Gastrocnemius medialis (tissue), 4 donors: ENCODE measurements at places on chromosomes 3 and 15.
A peak's percentile ranks its signal among the peaks of the same experiment; 100 is the strongest.

DNA sequence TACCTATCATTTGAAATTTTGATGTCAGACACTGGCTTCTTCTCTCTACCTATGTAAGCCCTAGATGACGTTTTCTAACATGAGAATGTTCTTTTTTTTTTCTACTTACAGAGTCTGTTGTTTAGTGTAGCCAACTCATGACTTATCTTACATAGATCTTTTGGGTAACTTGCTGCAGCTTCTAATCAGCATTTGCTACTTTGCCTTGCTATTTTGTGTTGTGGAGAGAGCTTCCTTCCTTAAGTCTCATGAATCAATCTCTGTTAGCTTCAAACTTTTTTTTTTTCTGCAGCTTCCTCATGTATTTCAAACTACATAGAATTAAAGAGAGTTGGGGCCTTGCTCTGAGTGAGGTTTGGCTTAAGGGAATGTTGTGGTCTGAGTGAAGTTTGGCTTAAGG lies 568.7 kb upstream of the BCHE start:
- DNase-seq: no peak

DNA sequence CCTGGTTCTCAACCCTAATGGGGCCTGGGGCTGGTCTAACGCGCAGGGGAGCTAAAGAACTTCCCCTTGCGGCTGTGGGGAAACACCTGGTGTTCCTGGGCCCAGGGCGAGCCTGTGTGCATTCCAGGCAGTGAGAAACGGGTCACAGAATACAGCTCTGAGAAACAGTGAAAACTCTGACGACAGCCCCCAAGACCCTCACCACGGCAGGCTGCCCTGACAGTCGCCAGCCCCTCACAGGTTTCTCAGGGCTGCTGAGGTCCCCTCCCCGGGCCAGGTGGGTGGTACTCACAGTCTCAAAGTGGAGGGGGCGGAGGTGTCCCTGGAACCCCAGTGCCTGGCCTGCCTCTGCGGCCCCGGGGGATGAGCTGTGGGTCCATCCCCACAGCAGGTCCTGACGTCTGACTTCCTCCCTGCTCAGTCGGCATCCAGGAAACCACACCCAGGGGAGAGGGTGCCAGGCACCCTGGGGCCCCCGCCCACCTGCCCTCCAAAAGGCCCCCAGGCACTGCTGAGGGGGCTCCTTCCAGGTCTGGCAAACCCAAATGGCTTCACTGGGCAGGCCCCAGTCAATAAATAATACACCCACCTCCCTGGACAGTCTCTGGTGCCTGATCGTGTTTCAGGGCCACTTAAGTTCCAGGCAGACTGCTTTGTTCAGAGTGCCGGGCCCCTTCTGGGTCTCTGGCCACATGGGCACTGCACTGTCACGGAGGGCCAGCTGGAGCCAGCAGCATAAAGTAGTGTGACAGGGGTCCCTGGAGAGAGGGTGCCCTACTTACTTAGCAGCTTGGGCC lies 57.7 kb downstream of the IQSEC1 start:
- no peak for DNase-seq

- no peak for DNase-seq
These were observed 247.5 kb upstream of the TGFBR2 start for GRCh38 chr3:30358871-30359270.

DNA sequence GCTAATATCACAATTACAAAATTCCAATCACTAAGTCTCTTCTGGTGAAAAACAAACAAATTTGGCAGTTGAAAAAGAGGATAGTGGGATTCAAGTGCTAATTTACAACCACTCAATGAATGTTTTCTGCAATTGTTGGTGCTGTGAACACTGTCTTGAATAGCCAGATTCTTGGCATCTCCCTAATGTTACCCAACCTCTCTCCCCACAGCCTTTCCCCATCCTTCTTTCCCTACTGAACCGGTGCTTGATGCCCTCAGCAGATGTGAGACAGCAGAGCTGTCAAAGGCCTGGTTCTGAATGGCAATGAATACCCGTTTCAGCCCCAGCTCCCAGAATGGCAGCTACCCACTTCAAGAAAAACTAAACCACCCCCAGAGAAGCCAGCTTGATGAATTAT lies 22.5 kb upstream of the BHLHE40 start:
- DNase-seq: no peak

DNA sequence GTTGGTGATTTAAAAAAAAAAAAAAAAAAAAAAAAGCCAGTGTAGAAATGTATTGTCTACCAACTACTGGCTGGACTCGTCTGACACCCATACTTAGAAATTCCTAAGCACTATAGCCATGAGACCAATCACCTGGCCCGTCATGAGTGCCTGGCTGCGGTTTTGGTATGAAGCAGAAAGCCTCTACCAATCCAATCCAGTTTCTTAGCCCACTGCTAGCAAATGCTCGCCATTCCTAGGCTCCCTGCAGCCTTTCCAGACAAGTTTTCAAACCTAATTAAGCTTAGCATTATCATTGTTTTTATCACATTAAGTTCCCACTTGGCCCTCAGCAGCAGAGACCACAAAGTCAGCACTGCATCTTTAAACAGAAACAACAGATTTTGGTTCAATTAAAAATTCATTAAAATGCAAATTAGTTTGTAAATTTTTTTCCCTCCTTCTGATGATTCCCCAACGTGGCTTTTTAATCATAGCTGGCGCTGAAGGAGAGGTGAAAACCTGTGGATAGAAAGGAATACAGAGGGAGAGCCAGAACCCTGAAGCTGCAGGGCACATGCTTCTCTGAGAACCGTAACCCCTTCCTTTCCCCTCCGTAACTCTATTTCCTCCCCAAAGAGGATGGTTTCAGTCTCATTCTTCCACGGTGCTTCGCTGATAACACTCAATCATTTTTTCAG lies 32.2 kb upstream of the ST8SIA2 start:
- no peak for DNase-seq

- peak; percentile 24 for DNase-seq
These were observed 267.7 kb downstream of the XXYLT1 start for GRCh38 chr3:195003006-195003892.

GRCh38 chr3:132344666-132345280 lies 27.6 kb downstream of the ACP3 start:
- no peak for DNase-seq

- no peak for DNase-seq
These were observed 276.1 kb upstream of the GOLIM4 start for GRCh38 chr3:168371846-168372245.

GRCh38 chr15:31294067-31294466 lies 32.6 kb upstream of the KLF13 start:
- DNase-seq: no peak

DNA sequence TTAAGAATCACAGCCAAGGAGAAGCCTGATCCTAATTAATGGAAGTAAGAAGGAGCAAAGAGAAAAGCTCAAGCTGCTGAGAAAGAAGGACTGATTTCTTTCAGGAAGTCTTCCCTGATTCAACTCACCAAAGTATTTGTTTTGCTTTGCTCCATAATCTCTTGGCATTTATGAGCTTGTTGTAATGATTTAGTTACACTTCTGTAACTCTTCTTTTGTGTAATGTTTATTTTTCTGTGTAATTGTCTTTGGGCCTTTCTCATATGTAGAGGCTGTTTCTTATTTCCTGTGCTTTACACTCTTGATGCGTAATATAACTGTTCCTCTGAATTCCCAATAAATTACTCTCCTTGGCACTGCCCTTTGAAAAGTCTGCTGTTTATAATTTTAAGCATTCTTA lies 80.0 kb downstream of the COL6A5 start:
- DNase-seq: no peak

- DNase-seq: no peak
These were observed 93.4 kb downstream of the TPRA1 start for GRCh38 chr3:127497166-127497565.

DNA sequence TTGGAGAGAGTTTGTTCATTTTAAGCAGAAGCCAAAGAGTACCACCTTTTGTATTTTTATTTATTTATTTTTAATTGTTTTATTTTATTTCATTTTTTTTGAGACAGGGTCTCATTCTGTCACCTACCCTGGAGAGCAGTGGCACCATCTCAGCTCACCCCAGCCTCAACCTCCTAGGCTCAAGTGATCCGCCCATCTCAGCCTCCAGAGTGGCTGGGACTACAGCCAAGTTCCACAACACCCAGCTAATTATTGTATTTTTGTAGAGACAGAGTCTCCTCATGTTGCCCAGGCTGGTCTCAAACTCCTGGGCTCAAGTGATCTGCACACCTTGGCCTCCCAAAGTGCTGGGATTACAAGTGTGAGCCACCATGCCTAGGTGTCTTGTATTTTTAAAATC lies 9.6 kb downstream of the CCR8 start:
- no peak for DNase-seq

DNA sequence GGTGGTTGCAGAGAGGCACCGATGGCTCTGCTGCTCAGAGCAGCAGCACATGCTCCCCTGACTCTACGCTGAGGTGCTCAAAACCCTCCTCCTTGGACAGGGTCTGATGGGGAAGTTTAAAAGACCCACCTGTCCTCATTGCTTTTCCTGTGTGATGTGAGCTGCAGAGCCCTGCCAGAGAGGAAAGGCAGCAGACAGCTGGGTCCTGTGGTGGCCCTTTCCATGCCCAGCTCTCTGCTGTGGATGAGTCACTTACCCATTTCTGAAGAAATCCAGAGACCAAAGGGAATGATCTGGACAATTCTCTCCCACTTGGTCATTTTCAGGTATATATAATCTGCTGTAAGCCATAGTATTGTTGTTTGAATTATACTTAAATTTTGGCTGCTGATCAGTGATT lies 121.7 kb downstream of the CHDH start:
- no peak for DNase-seq
